Forelimb muscle (tissue), 1 donor: ENCODE measurements at places on chromosomes 13 and 19. TPM values are rescaled to one million over a fixed set of nuclear protein-coding genes. Genes with fewer than 3 reads are reported as not detected.

Gene C2CD4C
- 0.92 TPM for polyA plus RNA-seq

Gene PALM3
- polyA plus RNA-seq: 0.28 TPM

Gene PRR12
- polyA plus RNA-seq: 17.4 TPM

Gene HSD17B14
- polyA plus RNA-seq: 3.1 TPM

Gene C1QTNF9
- polyA plus RNA-seq: 4.9 TPM

Gene PEG3
- polyA plus RNA-seq: 242 TPM

Gene C19orf25
- polyA plus RNA-seq: 16.5 TPM

Gene APOE
- 41.6 TPM for polyA plus RNA-seq

Gene SMIM44
- not detected for polyA plus RNA-seq

Gene SYNGR4
- not detected for polyA plus RNA-seq

Gene S1PR4
- polyA plus RNA-seq: 0.56 TPM

Gene CTXN1
- 2.0 TPM for polyA plus RNA-seq
